Activated CD8-positive, alpha-beta memory T cell treated with anti-CD3 and anti-CD28 coated beads for 48 hours (primary cell): ENCODE measurements at places on chromosomes 6 and 20.

DNA sequence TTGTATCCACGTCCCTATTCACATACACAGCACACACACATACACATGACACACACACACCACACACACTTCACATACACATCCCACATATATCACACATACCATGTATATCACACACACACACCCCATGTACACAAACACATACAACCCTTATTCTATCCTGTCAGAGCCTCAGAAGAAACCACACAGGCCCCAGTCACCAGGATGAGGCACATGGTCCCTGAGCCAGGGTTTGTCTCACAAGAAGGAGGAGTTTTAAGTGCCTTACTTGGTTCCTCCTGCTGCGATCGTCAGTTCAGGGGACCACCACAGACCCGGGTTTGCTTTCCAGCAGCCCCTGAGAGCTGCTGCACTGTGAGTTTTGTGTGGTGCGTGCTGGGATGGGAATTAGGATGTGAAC is 23.6 kb downstream of the BFSP1 start:
- no peak for DNase-seq

GRCh38 chr6:2355150-2355549 is 109.7 kb upstream of the GMDS start:
- DNase-seq, result no peak

- no peak for DNase-seq
Measured at GRCh38 chr6:16756660-16757255, 4.5 kb downstream of the ATXN1 start.

DNA sequence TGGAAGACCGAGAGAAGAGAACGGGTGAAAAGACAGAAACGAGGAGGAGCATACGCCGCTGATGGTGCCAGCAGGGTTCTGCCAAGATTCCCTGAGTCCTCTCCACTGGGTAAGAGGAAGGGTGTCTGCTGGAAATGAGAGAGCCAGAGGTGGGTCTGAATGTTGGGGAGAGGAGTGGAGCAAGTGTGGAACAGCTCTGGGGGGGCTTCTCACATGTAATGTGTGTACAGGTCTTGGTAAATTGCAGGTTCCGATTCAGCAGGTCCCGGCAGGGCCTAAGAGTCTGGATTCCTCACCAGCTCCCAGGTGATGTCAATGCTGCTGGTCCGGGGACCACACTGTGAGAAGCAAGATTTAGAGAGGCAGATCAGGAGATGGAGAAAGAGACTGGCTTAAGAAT is 1.5 kb upstream of the EBF4 start:
- DNase-seq, result no peak

GRCh38 chr6:129940454-129941195 is 77.8 kb upstream of the L3MBTL3 start:
- no peak for DNase-seq

DNA sequence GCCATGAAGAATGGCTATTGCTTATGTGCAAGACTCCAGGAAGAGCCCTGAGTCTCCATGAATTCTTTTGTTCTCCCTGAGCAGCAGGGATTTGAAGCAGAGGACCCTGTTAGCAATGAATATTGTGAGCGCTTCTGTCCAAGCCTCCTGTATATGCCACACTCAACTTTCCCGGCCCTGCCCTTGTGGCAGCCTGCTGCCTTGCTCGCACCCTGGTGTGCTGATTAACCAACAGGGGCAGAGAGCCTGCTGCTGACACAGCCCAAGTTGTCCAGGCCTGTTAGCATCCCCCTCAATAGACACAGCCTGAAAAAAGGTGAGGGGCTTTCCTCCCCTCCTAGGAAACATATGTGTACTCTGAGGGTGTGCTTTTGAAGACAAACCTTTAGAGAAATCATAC is 131.4 kb downstream of the BMP2 start:
- DNase-seq, result no peak

DNA sequence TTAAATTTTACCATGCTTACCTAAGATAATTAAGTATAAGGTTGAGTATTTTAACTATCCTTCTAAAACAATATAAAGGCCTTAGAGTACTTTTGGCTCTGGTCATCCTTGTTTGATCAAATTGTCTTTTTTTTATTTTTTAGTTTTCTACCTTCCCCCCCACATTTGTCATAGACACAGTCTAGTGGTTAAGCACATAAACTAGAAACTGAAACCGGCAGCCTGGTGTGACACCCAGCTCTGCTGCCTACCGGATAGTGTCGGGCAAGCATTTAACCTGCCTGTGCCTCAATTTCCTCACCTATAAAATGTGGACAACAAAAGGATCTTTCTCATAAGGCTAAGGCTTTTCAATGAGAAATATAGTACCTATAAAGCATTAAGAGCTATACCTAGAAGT is 21.6 kb upstream of the TULP4 start:
- DNase-seq, result no peak

DNA sequence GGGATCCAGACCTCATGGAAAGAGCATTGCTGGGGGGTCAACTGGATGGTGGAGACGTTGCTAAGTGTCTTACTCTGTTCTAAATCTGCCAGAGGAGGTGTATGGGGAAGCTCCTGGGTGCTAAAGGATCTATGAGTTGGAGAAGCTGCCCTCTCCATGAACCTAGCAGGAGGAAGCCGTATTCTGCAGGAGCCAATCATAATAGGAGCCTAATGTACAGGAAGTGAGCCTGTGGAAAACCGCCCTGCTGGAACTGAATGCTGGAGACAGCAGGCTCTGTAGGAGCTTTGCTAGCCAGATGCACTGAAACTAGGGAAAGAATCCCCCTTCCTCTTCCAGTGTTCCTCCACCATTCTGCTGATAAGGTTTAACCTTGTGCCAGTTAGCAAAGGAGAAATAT is 10.9 kb downstream of the CASP8AP2 start:
- no peak for DNase-seq

DNA sequence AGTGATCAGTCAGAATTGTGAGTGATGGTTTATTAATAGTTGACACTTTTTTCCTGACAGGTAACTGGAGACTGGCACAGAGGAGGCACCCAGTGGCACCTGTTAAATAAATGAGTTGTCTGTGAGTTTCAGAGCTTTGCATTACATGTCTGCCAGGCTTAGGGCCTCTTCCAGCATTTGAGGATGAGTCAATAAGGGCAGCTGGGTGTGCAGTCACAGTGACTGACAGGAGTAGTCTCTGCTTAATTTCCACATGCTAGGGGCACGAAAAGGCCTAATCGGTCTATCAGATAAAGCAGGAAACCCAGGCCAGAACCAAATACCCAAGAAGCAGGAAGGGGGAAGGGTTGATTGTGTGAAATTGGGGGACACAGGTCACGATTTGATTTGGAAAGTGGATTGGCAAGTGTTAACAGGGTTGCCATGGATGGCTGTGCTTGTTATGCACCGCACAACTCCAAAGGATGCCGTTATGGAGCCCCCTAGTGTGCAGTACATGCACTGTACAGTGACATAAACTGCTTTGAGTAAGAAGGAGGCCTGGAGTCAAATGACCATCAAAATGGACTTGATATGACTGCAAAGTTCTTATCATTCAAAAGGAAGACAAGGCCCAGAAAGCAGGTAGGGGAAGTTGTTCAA is 111.9 kb upstream of the GGTLC1 start:
- no peak for DNase-seq

DNA sequence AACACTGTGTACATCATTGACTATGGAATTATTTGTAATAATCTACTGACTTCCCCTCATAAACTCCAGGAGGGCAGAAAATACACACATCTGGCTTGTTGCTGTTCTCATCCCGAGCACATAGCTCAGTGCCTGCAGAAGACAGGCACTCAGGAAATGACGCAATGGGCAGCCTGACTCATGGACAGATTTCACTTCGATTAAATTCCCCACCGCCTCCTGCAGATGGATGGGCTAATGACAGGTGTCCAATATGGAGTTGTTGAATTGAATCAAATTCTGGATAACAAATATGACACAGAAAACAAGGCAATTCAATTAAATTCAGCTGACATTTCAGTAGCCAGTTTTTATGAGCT is 9.1 kb downstream of the ANKRD60 start:
- no peak for DNase-seq

GRCh38 chr6:140671926-140672325 is 1297.5 kb upstream of the CITED2 start:
- no peak for DNase-seq

DNA sequence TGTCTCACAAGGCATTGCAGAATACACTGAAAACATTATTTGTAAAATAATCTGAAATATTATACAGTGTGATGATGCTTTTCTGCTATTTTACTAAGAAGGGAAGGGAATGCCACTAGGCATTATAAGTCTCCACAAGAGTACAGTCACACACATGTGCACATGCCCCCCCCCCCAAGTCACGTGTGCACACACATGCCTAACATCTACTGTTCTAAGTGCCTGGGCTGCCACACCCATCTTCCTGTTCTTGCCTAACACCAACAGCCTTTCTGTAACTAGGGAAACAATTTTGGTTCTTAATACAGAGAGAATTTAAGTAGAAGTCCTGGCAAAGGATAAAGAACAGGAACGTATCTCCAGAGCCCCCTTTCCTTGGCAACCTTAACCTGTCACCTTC is 58.2 kb upstream of the BCLAF1 start:
- no peak for DNase-seq

DNA sequence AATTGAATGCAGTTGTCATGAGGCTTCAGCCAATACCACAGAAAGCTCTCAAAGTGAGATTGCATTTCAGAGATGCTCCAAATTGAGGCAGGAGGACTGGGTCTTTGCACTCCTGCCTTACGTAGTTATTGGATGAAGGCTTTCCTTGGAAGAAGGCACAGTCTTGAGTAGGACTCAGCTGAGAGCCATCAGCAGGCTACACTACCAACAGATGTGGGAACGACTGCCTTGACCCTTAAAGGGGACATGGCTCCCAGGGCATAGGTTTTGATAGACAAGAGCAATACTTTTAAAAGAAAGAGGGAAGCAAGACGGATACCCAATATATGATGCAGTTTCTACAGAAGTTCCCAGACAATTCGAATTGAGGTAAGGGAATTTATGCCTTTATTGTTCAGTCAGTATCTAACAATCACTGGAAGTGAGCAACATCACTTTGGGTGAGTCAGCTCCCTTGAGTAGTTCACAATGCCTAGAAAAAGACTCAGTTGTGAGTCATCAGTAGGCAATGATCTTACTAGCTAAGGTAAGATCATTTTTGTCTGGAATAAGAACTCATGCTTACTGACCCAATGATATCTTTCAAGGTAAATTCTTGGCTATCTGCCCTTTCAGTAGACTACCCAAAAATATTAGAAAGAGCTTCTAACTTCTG is 390.8 kb downstream of the GJA1 start:
- DNase-seq, result no peak

DNA sequence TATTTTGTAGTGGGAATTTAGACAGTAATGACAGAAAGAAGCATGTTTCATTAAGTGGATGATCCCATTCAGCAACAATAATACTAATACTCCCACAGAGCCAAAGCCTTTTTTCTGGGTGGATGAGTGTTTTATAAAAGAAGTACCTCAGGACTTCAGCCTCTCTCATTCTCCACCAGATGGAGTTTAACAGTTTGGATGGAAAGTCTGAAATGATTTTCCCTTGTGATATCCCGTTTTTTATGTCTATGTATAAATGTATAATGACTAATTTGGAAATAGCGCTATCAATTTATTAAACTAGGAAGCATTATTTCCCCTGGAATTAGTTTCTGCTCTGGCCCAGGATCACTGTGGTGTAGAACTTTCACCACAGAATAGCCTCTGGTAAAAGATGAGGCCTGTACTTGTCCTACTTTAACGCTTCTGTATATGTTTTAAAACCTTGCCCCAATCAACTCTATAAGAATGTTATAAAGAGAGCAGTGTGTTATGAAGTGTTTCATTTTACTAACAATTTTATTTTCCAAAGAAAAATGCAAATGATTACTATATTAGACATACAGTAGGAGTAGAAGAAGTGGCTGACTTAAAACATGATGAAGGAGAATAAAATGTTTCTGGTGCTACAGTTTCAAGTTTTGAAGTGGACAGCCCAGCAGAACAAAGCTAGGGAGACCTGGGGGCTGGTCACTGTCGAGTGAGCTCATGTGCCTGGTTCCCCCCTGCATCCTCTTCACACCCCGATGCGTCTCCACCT is 135.6 kb downstream of the HIVEP1 start:
- DNase-seq, result no peak

GRCh38 chr6:15621203-15622044 is 41.4 kb downstream of the DTNBP1 start:
- DNase-seq, result no peak

DNA sequence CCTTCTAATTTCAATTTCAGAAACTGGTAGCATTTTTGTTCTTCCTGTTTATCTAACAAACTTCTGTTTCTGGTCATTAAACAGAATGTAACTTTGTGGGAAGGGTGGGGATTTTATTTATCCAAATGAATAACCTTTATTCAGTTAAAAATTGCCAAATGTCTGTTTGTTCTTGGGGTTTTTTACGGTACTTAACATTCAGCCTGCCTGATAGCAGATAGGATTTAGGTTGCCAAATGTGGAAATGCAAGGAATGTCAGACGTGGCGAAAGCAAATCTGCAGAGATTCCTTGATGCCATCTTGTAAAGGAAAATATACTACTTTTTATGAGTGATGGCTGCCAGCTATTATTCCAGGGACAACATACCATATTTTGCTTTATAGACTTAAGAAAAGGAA is 95.7 kb downstream of the LYRM2 start:
- no peak for DNase-seq

GRCh38 chr6:133610971-133611370 is 277.9 kb upstream of the TCF21 start:
- no peak for DNase-seq

DNA sequence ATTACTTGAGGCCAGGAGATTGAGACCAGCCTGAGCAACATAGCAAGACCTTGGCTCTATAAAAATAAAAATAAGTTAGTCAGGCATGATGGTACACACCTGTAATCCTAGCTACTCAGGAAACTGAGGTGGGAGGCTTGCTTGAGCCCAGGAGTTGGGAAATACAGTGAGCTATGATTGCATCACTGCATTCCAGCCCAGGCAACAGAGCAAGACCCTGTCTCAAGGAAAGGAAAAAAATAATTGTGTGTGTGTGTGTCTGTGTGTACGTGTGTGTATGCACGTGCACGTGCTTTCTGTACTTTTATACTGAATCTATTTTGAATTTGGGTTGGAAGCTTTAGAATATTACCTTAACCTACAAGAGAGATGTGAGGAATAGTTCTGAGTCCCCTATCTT is 58.9 kb downstream of the KIZ start:
- DNase-seq, result no peak

GRCh38 chr20:57414867-57415592 is 23.8 kb downstream of the RBM38 start:
- DNase-seq, result no peak

GRCh38 chr6:9484686-9485085 is 930.2 kb downstream of the TFAP2A start:
- no peak for DNase-seq

DNA sequence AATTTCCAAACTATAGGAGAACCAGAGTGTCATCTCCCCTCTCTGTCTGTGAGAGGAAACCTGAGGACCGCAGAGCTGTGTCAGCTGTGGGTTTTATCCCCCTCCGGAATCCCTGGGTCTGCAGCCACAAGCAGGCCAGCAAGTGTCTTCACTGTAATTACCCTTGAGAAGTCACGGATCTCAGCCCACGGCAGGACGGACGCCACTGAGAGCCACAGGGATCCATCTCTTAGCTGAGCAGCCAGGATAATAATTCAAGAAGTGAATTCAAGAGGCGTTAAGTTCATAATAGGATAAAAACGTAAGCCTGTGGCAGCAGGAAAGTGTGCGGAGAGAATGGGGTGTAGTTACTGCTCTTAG is 37.0 kb downstream of the DLL1 start:
- no peak for DNase-seq
